ENCODE measurements at places on chromosomes 7 and 10.
A peak's percentile ranks its signal among the peaks of the same experiment; 100 is the strongest.

DNA sequence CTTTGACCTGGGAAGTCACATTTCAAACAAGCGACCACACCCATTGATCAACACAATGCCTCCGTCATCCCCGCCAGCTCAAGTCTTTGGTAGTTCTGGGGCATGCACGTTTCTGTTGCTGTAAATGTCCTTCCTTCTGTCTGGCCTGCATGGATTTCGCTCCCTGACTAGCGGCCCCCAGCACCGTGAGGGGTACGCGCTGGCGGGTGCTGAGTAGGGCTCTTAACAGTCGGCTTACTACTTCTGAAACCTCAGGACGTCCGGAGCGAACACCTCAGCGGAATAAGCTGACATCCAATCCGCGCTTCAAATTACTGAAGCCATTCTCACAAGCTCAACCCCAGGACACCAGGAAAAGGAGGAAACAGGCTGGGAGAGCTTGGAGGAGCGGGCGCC, 505 bp downstream of the NUDCD3 start:
- DNase-seq = peak; percentile 33

DNA sequence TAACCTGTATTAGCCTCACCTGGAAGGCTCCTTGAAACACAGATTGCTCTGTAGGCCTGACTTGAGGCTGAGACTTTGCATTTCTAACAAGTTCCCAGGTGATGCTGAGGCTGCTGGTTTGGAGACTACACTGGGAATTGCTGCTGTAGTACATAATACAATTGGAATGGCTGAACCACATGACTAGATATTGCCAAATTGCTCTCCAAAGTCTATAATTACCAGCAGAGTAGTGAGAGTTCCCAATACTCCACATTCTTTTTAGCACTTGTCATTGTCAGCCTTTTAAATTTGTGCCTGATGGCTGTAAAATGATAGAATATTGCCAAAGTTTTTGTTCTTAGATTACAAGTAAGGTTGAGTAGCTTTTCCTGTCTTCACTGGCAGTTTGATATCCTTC, 39.9 kb downstream of the PLEKHA8 start:
- DNase-seq = no peak

GRCh38 chr10:132173185-132173584, 13.6 kb upstream of the DPYSL4 start:
- DNase-seq = no peak

DNA sequence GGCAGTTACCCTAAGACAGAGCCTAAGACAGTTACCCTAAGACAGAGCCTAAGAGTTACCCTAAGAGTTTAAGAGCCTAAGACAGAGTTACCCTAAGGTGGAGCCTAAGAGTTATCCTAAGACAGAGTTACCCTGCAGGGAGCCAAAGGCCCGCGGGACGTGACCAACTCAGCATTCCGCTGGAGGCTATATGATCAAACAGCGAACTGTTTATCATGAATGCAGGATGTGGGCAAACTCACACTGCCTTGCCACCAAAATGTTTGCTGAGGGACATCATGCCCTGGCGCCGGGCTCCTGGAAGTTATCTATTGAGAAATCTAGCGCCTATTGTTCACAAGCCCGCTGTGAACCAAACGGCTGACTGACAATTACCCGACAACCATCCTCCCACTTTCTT, 49.9 kb downstream of the BLVRA start:
- DNase-seq = no peak

DNA sequence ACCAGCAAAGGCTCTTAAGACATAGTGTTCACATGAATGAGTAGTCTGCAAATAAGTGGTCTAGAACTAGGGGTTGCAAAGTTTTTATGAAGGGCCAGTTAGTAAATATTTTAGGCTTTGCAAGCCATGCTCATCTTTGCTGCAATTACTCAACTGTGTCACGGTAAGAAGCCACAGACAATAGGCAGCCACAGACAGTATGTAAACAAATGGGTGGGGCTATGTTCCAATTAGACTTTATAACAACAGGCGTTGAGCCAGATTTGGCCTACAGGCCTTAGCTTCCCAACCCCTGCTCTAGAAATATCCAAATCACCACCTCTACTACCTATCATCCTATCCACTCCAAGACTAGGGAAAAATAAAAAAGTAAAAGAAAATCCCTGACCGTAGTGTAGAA, 9.2 kb downstream of the IKZF5 start:
- no peak for DNase-seq
